ENCODE measurements at places on chromosomes 16 and 17.

DNA sequence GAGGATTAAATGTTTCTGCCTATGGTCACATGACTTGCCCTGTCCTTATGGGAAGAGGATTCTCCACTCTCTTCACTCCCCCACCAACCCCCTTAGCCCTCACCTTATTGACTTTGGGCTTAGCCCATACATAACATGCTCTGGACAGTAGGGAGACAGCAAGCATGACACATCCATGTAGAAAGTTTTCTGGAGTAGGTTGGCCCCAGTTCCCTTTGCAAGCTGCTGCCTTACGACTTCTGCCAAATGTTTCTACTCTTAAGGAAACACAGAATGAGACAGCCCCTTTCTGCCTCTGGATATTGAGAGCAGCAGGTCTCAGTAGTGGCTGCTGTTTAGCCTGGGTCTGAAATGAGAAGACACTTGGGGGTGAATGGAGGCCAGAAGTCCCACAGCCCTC is 282.2 kb downstream of the MAP2K6 start:
- DNase-seq = no peak

DNA sequence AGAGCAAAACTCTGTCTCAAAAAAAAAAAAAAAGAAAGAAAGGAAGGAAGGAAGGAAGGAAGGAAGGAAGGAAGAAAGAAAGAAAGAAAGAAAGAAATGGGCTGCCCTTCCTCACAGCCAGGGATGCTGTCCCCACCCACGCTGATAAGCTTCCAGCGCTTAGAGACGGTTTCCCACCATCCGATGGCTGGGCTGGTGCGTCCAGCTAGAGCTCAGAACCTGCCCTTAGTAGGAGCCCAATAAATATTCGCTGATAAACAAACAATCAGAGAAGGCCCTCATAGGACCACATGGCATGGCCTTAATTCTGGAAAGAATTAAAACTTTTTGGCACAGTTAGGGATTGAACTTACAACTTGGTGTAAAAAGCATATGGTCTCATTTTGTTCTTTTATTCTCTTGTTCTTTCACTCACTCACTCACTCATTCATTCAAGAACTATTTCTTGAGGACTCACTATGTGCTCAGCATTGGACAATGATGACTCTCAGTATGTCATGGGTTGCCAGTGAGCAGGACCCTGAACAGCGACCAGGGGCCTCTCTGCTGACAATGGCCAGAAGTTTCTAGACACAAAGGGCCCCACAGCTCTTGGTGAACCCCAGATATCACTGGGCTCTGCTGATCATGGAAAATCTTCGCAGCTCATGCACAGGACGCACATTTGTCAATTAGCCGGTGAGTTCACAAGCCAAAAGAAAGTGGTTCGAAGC is 32.5 kb upstream of the TNRC6C start:
- no peak for DNase-seq

DNA sequence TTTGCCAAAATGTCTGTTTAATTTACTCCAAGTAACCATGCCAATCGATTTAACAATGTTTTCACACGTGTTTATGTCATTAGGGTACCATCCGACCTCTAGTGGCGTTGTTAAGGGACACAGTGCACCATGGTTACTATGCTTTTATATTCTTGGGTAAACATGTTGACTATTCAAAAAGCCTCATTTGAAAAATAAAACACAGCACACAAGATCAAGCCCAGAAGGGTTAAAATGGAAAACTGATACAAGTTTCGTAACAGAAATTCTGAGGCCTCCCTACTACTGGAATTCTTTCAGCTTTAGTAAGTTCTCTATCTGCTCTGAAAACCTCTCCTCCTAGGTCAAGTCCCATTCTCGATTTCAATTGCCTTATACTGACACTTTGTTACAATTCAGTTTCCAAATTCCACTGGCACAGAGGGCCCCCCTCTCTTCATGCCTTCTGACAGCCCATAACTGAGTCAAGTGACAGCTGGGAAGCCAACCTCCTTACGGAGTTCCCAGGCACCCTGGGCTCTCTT is 2.1 kb downstream of the CFAP20 start:
- peak; percentile 76 for DNase-seq

DNA sequence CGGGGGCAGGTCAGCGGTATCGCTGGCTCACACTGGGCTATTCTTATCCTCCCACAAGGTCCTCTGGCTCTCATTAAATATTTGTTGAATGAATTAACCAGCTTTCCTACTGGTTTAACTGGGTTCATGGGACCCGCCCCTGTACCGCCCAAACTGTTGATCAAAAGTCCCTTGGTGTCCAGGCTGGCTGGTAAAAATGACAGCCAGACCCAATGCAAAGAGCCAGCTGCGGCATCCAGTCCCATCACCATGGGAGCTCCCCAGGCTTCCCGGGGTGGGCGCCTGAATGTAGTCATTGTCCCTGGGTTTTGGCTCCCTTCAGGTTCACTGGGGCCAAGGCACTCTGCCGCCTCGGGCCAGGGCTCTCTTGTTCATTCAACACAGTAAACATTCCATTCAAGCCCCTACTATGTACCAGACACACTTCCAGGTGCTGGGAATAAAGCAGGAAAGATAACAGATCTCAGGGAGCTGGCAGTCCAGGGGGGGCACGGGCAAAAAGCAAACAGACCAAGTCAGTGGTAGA is 11.7 kb upstream of the ATP2C2 start:
- no peak for DNase-seq

DNA sequence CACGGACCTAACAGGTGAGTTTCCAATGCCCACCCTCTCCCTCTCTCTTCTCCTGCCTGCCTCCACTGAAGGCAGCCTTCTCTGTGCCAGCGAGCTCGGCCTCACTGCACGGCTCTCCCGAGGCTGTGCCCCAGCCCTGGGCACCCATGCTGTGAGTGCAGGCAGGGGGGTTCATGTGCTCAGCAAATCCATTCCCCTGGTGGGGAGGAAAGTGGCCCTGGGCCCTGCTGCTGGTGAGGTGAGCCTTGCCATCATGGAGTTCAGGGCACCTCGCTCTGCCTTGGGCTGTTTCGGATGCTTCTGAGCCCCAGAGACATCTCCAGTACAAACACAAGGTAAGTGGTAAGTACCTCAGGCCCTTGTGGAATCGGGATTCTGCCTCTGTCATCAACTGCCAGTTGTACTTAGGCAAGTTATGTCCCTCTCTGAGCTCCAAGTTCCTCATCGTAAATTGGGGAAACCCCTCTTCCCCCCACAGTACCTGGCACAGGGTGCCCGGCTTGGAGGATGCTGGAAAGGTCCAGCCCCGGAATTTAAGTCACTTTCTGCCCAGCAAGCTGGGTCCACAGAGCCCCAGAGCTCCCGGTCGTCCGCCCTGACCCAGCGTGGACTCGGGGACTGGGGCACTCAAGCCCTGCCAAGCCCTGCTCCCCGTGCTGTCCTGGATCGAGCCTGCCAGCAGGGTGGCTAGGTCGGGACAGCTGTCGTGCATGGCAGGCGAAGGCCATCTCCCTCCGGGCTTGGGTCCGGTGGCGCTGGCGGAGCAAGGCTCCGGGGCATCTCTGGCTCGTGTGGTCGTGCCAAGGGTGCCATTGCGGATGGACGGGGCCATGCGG is 684 bp upstream of the NUDT16L1 start:
- DNase-seq = no peak

DNA sequence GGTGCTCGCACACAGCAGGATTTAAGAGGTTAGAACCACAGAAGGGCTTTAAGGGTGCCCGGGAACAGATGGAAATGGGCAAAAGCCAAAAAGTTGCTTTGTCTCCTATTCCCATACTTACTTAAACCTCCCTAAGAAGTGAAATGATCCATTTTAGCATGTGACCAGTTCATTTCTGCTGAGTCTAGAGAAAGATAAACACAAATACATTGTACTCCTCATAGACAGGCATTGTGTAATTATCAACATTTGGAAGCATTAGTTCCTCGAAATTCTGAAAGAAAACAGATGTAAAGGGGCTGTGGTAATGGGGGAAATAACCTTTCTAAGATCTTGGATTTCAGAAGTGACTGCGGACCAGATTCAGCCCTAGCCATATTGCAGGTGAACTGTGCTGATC is 178.3 kb downstream of the CYB561 start:
- DNase-seq = no peak

DNA sequence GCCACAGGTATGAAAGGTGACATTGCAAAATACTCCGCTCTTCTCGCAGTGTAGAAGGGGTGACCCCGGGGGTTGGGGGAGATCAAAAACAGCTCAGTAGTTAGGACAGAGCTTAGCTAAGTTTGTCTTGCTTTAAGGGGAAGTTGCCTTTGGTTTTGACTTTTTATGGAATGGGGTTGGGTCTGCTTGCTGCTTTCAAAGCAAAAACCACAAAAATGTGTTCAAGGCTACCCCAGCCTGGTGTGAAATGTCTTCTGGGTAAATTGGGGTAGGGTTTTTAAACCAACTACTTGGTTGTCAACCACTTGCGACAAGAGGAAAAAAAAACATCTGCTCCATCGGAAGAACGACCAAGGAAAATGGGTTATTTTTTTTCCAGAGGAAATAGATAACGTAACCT is 6.2 kb downstream of the FUS start:
- DNase-seq = no peak

GRCh38 chr16:69903865-69904415 is 47.2 kb upstream of the CLEC18A start:
- no peak for DNase-seq

DNA sequence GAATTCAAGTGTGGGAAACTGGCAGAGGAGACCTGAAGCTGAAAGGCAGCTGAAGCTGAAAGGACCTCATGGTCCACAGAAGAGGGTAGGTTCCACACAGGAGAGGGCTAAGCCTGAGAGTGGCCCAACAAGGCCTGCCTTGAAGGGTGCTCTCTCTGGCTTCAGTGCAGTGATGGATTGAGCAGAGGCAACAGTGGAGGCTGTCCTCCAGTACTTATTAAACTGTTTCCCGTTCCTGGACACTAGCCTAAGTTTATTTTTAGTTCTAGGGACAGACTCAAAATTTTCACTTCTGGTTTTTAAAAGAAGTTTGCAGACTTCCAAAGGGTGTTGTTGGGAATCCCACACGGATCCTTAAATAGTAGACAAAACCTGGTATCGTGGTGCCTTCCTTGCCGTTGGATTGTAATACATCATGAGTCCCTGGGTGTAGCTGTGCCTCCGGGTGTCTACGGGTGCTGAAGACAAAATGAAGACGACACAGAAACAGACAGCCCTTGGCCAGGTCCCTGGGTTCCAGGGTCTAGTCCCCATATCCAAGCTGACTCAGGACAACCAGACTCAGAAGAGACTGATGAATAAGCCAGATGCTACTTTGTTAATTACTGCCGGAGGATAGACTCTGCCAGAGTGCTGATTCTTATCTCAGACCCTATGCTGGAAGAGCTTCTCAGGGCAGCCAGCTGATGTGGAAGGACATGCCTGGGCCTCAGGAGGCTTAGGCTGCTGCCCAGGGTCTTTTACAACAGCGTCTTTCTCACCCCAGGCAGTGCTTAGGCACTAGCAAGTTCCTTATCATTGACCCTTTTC is 7.1 kb upstream of the CMTM4 start:
- no peak for DNase-seq

DNA sequence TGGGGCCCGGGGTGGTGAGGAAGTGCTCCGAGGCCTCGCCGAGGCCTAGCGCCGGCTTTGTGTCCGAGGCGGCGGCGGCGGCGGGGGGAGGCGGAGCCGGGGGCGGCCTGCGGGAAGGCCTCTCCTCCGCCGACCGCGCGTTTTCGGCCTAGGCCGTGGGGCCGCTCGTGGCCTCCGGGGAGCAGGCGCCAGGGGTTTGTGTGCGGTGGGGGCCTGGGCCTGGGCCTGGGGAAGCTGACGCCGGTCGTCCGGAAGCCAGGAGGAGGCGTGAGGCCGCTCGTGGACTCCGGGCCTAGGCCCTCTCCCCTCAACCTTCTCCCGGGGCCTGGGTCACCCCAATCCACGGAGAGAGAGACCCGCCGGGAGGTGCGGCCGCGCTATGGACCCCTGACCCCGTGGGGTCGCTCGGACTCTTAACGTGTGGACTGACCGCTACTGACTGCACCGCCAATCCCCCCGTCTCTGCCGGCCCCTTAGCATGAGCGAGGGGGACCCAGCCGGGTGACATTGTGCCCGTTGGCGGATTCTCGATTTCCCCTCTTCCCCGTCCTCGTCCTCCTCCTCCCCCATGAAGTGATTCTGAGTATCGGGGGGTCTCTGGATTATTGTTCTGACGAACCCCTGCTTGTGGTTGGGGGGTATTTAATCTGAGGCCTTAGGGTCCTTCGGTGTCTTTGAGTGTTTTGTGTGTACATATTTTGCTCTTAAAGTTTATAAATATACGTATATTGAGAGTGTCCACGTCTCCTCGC is 660 bp downstream of the RBBP6 start:
- DNase-seq = no peak

DNA sequence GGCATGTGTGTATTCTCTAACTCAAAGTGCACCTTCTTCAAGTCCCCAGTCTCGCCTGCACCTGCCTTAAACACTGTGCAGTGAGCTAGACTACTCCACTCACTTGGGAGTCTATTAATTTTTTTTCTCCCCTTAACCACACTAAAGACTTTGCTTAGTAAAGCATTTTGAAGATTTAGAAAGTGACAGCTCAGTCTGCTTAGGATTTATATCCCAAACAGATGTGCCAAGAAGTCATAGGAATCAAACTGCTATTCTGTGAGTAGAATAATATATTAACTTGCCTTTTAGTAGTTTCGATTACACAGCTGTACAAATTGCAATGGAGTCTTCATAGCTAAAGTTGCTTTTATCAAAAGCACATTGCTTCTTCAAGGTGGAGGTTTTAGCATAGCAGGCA is 47.2 kb upstream of the MED13 start:
- no peak for DNase-seq

- DNase-seq = peak; percentile 10
These were observed 22.7 kb downstream of the USP22 start for GRCh38 chr17:21019976-21020586.

GRCh38 chr16:15398618-15399316 is 3.2 kb downstream of the MPV17L start:
- DNase-seq = no peak

- no peak for DNase-seq
These were observed 711 bp downstream of the ALYREF start for GRCh38 chr17:81890447-81891302.

GRCh38 chr16:27335349-27336053 is 21.7 kb downstream of the IL4R start:
- no peak for DNase-seq

- no peak for DNase-seq
These were observed 2.9 kb downstream of the ARMC5 start for GRCh38 chr16:31461921-31462804.

GRCh38 chr17:71115669-71115972 is 946.3 kb downstream of the KCNJ2 start:
- DNase-seq = no peak
